ENCODE measurements at places on chromosomes 1 and 21.

DNA sequence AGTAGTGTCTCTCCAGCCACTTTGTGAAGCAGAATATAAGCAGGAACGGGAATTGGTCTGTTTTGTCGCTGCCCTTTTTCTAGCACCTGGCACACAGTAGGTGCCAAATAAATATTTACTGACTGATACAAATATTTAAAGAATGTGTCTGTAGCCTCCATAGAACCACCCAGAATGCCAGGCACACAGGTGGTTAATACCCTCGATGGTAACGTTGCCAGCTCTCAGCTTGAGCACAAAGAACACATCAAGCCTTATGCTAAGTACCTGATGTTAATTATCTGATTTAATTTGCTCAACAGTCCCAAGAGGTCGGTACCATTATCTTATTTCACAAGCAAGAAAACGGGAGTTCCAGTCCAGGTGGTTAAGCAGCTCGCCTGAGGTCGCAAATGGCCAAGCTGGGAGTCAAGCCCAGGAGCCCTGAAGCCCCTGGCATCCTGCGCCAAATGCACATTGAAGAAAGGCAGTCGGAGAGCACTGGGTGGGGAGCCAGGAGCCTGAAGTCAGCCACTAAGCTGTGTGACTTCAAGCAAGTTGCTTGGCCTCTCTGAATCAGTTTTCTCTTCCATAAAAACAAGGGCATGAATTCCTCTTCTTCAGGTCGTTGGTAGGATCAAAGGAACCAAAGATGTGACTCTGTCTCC is 26.4 kb downstream of the HSPG2 start:
- no peak for DNase-seq

GRCh38 chr1:76190749-76191424 is 116.3 kb downstream of the ST6GALNAC3 start:
- DNase-seq: no peak

DNA sequence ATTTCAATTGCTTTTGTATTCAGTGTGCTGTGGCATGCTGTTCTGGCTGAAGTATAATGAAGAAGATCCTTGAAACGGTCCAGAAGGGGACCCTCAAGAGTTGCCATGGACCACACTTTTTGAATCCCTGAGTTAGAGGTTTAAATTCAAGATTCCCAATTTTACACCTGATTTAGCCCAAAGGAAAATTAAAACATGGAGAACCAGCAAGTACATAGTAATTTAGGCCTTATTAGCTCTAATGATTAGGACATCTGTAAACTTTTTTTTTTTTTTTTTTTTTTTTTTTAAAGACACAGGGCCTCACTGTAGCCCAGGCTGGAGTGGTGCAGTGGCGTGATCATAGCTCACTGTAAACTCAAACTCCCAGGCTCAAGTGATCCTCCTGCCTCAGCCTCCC is 107.3 kb downstream of the ENAH start:
- DNase-seq: no peak

DNA sequence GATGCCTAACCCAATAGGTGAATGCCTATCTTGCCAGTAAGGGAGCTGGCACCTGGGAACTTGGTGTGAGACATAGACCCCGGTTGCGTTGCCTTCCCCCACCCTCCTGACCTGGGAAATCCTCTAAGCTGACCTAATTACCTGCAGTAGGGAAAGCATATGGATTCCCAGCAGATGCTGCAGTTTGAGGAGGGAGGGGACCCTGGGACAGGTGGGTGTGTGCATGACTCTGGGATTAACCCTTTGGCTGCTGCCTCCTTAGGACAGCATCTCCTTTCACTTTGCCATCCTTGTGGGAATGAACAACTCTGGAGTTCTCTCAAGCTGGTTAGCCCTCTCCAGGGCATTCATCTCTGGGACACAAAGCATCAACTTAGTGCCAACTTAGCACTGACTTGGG is 16.4 kb upstream of the NFASC start:
- DNase-seq: no peak

- DNase-seq: no peak
These were observed 76.0 kb downstream of the PAPPA2 start for GRCh38 chr1:176539018-176539417.

DNA sequence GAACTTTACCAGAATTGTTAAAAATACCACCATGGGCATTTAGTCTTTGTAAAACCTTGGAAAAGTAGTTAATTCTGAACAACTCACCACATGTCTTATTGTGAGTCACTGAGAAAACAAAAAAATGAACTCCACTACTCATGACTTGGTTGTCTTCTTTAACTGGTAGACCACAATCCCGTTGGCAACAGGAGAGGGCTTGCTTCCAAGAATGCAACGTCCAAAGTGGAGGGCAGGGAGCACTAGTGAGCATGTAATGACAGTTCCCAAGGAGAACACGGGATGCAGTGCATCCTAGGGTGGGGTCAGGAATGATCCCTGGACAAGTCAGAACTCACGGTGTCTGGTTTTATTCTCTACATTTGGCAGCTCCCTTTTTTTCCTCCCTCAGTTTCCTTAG is 15.2 kb upstream of the HMCN1 start:
- peak; percentile 62 for DNase-seq

DNA sequence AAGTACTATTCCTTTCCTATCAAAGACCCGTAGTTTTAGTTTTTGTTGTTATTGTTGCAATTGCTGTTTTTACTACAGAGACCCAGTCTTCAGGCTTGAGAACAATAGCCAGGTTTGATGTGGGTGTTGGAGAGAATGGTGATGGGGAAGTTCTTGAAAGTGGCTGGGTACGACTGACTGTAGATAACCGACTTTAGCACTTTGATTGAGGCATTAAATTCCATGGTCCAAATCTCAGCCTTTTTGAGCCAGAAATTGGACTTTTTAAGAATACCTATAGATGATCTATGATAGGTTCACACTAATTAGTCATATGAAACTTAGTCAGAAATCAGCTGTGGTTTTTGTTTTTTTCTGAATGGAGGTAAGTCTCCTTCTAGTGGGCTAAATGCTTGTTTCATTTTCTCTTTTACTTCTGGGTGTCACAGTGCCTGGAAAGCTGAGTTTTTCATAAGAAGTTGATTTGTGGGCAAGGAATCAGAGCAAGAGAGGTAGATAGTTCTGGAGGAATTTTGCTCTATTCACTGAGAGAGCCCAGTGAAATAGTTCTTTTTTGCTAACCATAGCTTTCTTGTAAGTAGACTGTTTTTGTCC is 2.8 kb downstream of the PPIH start:
- DNase-seq: no peak

GRCh38 chr1:247376659-247377058 is 39.3 kb upstream of the NLRP3 start:
- no peak for DNase-seq

DNA sequence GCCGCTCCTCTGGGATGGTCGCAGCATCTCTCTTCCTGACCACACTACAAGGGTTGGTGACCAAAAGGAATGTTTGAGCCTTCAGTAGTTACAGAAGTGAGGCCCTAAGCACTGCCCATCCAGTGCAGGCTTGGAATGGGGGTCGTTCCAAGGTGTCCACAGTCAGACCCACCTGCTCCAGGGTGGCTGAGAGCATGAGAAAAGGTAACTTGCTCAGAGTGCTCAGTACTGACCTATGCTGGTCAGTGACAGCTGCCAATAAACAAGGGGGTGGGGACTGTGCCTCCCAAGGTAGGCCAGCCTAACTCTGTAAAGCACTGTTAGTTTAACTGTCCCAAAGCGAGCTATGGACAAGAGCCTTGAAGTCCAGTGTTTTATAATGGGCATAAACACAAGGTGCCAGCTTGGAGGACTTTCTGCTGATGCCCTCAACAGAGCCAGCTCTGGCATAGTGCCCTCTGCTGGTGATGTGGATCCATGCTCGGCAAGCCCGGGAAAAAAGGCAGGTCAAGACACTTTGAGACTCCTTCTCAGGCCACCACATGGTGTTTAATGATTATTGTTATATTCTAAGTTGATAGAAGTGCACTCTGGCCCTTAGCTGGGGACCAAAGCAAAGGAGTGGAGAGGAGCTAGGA is 78.1 kb upstream of the DNAH14 start:
- no peak for DNase-seq

DNA sequence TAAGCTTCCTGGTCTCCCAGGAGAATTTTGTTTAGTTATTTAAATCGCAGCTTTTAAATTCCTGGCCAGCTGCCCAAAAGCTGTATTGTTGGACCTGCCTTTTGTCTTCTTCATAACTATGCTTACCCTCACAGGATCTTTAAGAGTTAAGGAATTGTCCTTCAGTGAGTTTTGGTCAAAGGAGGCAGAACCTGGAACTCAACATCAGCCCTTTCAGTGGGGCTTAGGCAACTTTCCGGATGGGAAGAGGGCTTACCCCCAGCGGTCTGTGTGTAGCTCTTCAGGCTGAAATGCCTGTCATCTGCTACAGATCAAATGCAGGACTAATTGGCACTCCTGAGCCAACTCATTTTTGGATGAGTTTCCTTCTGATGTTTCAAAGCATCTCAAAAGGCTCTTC is 402.6 kb downstream of the SIPA1L2 start:
- DNase-seq: no peak

- DNase-seq: no peak
These were observed 97.4 kb downstream of the MIS18A start for GRCh38 chr21:32181457-32181856.

DNA sequence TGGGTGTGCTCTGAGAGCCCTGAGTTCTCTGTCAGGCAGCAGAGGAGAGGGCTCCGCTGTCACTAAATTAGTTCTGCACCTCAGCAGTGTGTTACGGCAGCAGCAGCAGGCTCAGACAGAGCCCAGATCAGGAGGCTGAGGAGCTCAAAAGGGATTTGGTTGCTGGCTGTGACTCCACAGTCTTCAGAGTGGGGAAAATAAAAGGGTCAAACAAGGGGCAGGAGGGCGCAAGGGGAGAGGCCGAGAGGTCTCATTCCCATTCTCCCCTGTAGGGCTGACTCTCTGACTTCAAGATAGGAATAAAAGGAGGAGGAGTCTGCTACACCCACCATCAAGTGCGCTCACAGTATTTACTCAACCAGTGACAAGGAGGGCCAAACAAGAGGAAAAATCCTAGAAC is 9.2 kb upstream of the SLC45A3 start:
- no peak for DNase-seq

GRCh38 chr1:184792450-184792969 is 37.9 kb upstream of the EDEM3 start:
- peak; percentile 39 for DNase-seq

DNA sequence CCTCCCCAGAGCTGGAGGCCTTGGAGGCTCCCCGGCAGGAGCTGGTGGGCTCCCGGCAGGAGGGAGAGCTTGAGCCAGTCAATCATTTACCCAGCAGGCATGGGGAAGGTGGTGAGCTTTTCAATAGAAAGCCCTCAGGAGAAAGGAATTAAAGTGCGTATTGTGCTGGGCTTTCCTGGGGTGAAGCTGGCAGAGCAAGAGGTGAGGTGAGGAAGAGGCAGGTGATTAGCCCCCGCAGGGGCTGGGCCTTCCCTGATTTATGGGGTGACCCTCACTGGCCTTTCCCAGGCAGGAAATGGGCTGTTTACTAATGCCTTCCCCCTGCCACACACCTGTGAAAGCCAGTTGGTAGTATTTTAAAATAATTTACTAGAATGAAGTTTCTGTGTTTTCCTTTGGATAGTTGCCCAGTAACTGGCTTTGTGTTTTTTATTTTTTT is 25.8 kb downstream of the CLDN14 start:
- DNase-seq: no peak

DNA sequence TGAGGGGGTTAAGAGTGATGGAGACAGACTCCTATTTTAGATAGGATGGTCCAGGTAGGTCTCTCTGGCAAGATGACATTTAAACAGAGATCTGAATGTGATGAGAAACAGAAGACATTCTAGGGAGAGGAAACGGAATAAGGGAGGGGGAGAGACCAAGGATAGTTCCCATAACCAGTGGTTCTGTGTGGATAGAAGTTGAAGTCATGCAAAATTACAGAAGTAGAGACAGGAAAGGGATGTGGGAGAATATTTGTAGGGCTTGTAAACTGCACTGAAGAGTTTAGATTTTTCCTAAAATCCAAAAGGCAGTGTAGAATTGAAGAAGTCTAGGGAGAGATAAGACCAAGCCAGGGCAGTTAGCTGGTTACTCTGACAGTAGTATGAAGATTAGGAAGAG is 200.6 kb downstream of the GRIK1 start:
- DNase-seq: no peak

DNA sequence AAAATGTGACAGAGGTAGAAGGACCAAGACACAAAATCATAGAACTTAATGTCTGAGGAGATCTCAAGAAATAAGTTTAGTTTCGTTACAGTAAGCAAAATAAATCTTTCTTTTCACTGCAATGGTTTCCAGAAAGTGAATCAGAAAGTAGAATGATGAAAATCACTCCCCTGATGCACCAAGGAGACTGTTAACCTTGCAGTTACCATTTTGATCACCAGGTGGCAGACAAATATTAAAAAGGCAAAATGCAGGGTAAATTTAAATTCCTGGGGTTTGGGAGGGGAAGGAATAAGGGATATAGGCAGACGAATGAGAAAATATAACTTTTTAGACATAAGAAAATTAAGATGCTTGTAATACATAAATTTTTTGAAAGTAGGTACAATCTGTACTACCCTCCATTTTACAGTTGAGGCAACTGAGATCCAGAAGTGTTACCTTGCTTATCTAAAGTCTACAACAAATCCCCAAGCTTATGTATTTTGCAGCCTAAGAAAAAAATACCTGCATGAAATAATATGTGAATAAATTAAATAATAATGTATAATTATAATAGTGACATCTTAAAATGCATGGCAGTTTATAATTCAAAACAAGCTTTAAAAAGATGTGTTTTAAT is 253.2 kb downstream of the CRB1 start:
- DNase-seq: no peak

DNA sequence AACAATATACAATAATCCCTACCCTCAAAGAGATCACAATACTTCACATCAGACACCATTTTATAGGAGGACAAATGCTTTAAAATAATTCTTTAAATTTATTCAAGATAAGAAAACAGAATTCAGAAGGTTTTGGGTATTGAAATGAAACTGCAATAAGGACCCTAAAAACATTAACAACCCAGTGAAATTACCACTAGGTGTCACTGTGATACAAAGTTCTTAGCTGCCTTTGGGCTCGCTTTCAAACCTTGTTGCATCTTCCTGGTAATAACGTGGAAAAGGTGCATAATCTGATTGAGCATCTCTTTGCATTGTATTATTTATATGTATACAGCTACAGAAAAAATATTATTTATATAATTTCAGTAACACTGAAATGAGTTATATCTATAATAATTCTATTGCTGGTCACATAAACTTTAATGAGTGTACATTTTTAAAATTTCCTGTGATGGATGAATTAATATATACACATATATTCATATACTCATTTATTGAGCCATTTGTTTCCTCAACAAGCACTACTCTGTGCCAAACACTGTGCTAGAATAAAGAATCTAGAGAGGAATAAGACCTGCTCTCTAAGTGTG is 185.2 kb downstream of the FAF1 start:
- no peak for DNase-seq

GRCh38 chr1:4033129-4033676 is 133.1 kb upstream of the C1orf174 start:
- no peak for DNase-seq

DNA sequence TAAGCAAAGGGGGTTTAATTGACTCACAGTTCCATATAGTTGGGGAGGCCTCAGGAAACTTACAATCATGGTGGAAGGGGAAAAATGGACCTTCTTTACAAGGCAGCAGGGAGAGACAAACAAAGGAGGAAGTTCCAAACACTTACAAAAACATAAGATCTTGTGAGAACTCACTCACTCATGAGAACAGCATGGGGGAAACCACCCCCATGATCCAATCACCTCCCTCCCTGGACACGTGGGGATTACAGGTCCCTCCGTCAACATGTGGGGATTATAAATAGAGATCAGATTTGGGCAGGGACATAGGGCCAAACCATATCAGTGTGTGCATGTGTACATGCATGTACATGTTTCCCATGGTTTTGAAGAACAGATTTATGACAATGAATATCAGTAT is 5.5 kb upstream of the SMG7 start:
- DNase-seq: no peak
